ENCODE measurements at places on chromosomes 6 and 20.

GRCh38 chr6:67971812-67972211, 663.3 kb upstream of the ADGRB3 start:
- DNase-seq, result no peak

DNA sequence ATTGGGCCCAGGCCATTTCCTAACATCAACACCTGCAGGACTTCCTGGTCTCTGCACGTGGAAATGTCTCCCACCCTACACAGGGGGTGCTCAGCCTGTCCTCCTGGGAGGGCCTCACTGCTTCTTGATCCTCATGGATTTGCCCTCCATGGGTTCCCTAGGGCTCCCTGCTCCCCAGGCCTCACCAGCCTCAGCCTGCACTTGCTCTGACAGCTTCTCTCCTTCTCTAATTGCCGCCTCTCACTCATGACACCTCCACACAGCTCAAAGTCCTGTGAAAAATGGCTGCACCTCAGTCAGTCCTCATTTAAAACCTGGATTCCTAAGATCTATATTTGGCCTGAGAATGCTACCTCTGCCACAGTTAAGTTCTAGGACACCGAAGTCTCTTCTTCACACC, 130.6 kb downstream of the PXDC1 start:
- DNase-seq, result no peak

- no peak for DNase-seq
Measured at GRCh38 chr6:14455427-14455826, 337.9 kb downstream of the CD83 start.

DNA sequence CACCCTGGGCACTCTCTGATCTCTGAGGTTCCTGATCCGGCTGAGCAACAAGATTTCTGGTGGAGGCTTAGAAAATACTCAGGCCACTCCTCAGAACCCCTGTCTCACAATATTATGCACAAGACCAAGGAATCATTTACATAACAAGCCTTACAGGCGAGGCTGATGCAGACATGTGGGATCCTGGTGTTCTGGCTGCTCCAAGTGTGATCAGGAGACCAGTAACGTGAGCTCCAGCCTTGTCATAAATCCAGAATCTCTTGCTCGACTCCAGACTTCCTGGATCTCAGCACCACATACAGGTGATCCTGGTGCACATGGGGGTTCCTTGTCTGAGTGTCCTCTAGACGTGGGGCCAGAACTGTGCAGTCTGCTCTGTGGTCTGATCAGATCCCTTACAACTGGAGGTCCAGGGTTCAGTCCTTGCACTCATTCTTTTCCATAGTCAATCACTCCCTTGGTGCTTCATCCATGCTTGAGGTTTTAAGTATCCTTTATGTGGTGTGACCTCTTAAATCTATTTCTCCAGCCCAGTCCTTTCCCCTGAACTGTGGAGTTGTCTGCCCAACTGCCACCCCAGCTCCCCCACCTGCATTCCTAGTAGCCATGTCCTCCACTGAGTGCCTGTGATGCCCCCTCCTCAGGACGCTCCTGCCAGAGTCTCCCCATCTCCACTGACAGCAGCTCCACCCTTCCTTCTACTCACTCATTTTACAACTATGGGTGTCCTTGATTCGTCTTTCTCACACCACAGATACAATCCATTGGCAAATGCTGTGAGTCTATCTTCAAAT, 5.1 kb downstream of the HLA-C start:
- DNase-seq, result no peak

DNA sequence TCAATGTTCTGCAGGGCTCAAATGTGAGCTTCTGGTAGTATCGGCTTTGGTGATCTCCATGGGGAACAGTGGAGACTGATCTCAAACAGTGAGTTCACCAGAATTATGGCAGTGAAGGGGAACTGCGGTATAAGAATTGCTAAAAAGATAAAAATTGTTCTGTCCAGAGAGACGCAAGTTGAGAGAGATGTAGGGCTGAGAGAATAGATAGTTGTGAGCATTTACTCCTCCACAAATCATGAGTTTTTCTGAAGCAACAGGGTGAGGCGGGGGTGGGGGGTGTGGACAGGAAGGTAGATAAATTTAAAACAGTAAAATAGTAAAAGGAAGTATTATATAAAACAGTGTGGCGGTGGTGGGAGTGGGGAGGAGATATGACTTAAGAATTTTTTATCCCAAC, 98.6 kb upstream of the NEDD9 start:
- no peak for DNase-seq

GRCh38 chr20:19451231-19451922, 238.9 kb downstream of the SLC24A3 start:
- no peak for DNase-seq

- no peak for DNase-seq
Measured at GRCh38 chr20:64098471-64099013, 8.8 kb downstream of the NPBWR2 start.

DNA sequence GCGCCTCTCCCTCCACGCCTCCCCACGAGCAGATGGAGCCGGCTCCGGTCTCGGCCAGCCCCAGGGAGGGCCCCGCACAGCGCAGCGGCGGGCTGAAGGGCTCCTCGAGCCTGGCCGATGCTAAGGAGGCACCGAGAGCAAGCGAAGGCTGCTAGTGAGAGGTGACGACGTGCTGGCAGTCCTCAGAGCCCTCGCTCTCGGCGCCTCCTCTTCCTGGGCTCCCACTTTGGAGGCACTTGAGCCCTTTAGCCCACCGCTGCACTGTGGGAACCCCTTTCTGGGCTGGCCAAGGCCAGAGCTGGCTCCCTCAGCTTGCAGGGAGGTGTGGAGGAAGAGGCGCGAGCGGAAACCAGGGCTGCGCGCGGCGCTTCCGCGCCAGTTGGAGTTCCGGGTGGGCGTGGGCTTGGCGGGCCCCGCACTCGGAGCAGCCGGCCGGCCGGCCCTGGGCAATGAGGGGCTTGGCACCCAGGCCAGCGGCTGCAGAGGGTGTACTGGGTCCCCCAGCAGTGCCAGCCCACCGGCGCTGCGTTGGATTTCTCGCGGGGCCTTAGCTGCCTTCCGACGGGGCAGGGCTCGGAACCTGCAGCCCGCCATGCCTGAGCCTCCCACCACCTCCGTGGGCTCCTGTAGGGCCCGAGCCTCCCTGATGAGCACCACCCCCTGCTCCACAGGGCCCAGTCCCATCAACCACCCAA, 2.5 kb upstream of the TMEM14C start:
- DNase-seq, result no peak

- DNase-seq, result no peak
Measured at GRCh38 chr6:134990262-134990661, 40.4 kb upstream of the ALDH8A1 start.

GRCh38 chr20:44706301-44707017, 8.7 kb upstream of the CCN5 start:
- DNase-seq, result no peak

- no peak for DNase-seq
Measured at GRCh38 chr6:30167101-30167500, 3.8 kb downstream of the TRIM15 start.

DNA sequence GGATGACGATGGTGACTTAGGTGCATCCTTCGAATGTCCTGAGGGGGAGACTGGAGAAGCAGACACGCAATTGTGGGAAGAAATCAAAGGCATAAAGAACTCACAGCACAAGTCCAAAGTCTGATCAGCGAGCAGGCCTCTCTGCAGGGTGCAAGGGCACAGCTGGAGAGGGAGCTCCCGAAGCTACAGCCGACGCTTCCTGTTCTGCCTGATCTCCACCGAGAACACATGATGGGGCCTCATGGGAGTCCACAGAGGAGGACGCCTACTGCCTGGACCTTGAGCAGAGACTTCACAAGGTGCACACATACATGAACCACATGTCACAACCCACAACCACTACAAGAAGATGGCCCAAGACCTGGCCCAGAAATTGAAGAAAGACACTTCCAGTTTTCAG, 51.4 kb downstream of the RIN2 start:
- DNase-seq, result no peak

DNA sequence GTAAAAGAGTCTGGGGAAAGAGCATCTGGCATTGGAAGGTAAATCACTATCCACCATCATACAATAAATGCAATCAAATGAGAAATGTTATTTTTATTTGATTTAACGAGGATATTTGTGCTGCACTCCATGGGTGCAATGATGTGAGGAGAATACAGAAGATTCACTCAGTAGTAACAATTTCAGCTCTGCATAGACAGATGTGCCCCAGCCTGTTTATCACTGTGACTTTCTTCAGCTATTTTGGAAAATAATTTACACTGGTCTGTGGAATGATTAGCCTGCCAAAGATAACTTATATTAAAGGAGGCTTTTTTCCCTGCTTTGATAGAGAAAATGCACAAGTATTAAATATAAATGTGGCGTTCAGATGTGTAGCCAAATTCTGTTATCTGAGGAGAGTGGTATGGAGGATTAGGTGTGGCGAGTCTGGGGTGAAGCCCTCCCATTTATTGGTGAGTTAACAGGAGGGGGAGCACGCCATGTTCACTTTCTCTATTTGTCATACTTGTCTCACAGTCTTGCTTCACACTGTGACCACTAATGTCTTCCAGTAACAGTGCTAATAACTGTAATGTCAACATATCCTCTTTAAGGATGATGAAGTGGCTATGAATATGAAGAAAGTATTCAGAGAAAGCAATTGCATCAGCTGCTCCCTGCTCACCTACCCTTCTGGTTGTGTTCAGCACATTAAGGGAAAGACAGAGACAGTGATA, 645.6 kb downstream of the MMUT start:
- no peak for DNase-seq

GRCh38 chr20:23143098-23143497, 57.0 kb upstream of the CD93 start:
- no peak for DNase-seq

- no peak for DNase-seq
Measured at GRCh38 chr6:56927538-56928453, 27.1 kb upstream of the BEND6 start.

- no peak for DNase-seq
Measured at GRCh38 chr20:56842056-56842455, 212.9 kb downstream of the TFAP2C start.

GRCh38 chr20:17562804-17563305, 7.0 kb upstream of the DSTN start:
- no peak for DNase-seq

DNA sequence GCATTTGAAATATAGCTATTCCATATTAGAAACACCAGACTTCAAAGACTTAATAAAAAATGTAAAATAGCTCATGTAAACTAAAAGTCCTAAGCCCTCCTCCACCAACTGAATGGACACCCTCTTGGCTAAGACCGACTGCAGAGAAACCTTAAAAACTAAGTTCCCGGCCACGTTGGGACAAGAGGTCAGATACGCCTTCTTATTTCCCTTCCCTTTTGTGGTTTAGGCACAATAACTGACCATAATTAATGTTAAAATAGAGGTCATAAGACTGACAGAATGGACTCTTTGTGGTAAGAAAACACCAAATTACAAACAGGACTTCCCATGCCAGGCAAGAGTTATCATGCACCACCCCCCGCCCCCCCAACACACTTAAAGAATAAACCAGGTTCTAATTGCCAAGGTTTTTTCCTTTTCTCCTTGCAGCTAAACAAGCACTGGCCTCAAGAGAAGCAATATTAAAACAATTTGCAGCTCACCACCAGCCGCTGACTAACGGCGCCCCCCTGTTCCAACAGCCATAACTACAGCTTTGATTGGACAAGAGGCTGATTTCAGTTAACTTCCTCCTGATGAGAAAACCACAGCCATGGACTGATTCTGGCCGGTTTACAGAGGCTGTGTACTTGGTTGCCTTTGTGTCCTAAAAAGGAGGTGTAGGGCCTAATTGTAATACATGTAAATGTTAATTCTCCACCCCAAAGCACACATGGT, 10.7 kb upstream of the LAMP5 start:
- no peak for DNase-seq

Measured in neural crest cell (in vitro differentiated cells).